H4 (cell line): ENCODE measurements at places on chromosomes 16 and 17. TPM values are rescaled to one million over a fixed set of nuclear protein-coding genes. Genes with fewer than 3 reads are reported as not detected.

The VAT1L gene
- 6.1 and 6.4 TPM in 2 replicates for total RNA-seq

The RBFOX1 gene
- total RNA-seq, result 0.31 TPM in 1 of 2 replicates, not detected in the other

The BTBD17 gene
- total RNA-seq, result not detected in 2 replicates

The MYO15A gene
- under 0.01 TPM in 1 of 2 replicates, not detected in the other for total RNA-seq

The PMFBP1 gene
- total RNA-seq, result not detected in 2 replicates

The SECTM1 gene
- 30.1 and 30.7 TPM in 2 replicates for total RNA-seq

The EXOC7 gene
- total RNA-seq, result 51.4 and 51.5 TPM in 2 replicates

The CCL1 gene
- total RNA-seq, result not detected in 2 replicates

The C1QTNF1 gene
- total RNA-seq, result 0.56 and 2.6 TPM in 2 replicates

The NEUROD2 gene
- 0.02 TPM in 1 of 2 replicates, not detected in the other for total RNA-seq

The ARHGDIA gene
- total RNA-seq, result 78.2 and 78.9 TPM in 2 replicates

GRCh38 chr17:80352216-80352895 lies 62.6 kb upstream of the ENDOV start:
- DNase-seq, result no peak

- no peak for DNase-seq
Observed at GRCh38 chr16:49016461-49016860, 265.2 kb downstream of the CBLN1 start.

DNA sequence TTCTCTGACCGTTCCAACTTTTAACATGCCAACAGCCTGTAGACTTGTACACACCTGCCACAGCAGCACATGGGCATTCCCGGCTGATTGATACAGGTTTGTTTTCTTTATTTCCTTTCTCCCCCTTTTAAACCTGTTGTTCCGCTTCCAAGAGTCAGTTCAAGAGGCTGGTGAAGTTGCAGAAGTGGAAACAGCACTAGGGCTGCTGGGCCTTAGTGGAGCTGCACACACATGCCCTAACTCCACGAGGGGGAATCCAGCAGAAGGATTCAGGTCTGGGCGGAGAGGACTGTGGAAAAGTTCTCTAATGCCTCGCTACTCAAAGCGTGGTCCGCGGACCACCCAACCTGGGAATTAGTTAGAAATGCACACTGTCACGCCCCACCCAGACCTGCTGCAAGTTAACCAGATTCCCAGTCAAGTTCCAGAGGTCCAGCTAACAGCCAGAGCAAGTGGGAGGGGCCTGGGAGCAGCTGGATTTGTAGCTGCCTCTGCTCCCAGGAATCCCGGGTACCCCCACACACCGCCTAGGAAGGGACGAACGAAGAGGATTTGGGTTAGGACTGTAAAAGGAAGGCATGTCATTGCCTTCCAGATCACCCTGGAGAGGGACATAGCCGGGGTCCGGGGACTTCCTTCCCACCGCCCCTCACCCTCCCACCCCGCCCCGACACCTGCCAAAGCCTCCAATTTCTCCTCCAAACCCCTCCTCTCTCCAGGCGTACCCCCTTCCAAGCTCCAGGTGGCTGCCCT lies 542 bp downstream of the SLC39A11 start:
- no peak for DNase-seq

DNA sequence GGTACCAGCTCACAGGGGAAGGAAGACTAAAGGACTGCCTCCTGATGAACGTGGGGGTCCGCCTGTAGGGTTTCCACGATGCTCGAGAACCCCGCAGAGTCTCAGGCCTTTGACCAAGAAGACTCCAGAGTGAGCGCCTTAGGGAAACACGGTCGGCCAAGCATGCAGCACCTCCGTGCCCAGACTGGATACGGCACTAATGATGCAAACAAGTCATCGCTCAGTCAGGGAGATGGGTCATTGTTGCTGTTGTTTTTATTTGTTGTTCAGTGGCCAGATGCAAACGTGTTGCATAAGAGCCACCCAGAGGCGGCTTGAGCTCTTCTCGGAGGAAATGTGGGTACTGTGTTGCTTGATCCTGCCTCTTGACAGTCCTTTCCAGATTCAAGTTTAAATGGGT lies 19.3 kb upstream of the RBFOX3 start:
- no peak for DNase-seq

- no peak for DNase-seq
Observed at GRCh38 chr16:51116353-51116752, 34.7 kb downstream of the SALL1 start.

- no peak for DNase-seq
Observed at GRCh38 chr17:17252149-17252661, 15.2 kb upstream of the FLCN start.

GRCh38 chr17:12352127-12352526 lies 313.6 kb upstream of the MYOCD start:
- DNase-seq, result no peak

GRCh38 chr16:31487720-31488467 lies 5.0 kb downstream of the SLC5A2 start:
- DNase-seq, result no peak

- no peak for DNase-seq
Observed at GRCh38 chr17:44859701-44860100, 12.0 kb downstream of the HIGD1B start.

DNA sequence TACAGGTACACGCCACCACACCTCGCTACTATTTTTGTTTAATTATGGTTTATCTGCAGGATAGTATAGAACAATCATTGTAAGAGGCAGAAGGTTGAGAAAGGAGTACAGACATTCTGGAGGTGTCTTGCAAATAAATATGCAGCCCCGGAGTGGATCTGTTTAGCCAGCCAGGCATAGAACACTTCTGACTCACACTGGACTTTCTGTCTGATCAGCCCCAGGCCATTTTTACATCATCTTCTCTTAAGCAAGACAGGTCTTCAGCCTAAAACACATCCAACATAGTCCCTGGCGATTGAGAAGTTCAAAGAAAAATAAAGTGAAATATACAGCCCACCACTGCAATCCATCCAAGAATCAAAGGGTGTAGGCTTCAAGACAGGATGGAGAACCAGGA lies 81.4 kb downstream of the XYLT1 start:
- DNase-seq, result no peak

DNA sequence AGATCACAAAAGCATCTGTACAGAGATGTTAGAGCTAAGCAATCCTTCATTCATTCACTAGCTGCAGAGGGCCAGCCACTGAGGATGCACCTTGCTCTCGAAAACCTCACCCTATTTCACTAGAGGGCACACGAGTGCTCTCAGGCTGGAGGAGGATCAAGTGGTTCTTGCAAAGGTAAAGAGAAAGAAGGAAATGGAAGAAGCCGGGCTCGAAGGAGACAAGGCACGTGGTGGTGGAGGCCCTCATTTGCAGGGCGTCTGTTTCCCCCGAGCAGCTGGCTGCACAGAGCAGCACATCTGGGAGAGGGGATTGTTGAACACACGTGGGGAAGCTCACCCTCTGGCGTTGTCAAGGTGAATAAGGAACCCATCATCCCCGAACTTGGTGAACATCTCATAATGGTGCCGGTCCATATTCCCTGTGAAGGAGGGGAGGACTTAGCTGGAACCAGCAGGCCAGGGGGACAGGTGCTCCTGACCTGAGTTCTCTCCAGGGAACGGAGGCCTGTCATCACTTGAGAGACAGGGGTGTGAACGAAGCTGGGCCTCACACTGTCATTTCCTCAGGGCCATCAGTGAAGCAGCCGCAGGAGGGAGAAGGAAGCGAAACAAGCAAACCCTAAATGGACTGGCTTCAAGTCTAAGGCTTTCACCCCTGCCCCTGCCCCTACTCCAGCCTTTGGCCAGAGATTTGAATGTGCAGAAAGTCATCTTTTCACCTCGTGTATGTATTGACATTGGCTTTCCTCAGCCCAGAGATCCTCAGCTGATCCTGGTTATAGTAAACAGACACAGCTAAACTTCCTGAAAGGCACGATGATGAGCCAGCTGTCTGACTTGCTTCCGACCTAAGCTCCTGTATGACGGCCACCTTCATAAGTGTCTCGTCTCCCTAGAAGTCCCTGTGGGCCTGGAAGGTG lies 27.6 kb downstream of the PRKAR1A start:
- DNase-seq, result no peak

- no peak for DNase-seq
Observed at GRCh38 chr17:2086306-2086705, 31.4 kb downstream of the HIC1 start.

- DNase-seq, result no peak
Observed at GRCh38 chr16:10561001-10561400, 19.4 kb downstream of the EMP2 start.

- DNase-seq, result no peak
Observed at GRCh38 chr17:76753061-76753961, 15.4 kb downstream of the MFSD11 start.

GRCh38 chr17:65495122-65496055 lies 66.1 kb downstream of the AXIN2 start:
- no peak for DNase-seq

DNA sequence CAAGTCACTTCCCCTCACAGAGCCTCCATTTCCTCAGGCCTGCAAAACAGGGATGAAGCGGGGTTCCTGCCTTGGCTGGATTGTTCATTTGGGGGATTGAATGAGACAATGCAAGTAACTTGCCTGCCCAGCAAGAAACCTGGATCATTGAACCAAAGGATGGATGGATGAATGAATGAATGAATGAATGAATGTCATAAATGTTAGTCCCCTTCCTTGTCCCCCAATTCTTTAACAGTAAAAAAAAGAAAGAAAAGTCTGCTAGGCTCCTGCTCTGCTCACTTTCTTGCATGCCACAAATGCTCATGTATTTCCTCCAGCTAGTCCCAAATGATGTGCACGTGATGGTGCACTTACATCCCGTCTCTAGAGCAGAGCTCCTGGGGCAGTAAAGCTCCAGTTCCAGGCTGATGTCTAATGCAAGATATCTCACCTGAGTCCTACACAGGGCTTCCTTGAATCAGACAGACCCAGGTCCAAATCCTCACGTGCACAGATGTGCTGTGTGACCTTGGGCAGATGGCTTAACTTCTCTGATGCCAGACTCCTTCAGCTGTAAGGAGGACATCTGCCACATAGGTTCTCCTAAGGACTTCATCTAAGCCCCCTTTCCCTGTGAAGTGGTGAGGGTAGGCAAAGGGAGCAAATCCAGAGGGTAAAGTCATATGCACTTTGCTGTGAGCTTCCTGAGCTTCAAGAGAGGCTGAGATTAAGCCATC lies 45.5 kb downstream of the C16orf82 start:
- DNase-seq, result no peak

GRCh38 chr17:82633343-82633742 lies 14.9 kb downstream of the WDR45B start:
- DNase-seq, result no peak

DNA sequence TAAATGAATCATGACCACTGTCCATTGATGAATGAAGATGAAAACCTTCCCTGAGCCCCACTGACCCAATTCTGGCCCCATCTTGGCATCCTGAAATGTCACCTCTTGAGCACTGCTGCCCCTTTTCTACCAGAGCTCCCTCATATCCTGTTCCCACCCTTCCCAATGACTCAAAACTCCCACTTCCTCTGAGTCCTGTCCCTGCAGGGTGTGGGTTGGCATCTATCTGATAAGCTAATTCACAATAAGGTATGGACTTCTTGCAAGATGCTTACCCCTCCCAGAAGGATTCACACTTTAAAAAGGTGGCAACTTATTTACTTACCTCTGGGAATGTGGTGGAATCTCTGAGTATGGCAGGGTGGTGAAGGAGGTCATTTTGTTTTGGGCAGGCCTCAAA lies 13.3 kb upstream of the CSNK2A2 start:
- no peak for DNase-seq

GRCh38 chr16:27768651-27769272 lies 218.8 kb downstream of the KATNIP start:
- no peak for DNase-seq

DNA sequence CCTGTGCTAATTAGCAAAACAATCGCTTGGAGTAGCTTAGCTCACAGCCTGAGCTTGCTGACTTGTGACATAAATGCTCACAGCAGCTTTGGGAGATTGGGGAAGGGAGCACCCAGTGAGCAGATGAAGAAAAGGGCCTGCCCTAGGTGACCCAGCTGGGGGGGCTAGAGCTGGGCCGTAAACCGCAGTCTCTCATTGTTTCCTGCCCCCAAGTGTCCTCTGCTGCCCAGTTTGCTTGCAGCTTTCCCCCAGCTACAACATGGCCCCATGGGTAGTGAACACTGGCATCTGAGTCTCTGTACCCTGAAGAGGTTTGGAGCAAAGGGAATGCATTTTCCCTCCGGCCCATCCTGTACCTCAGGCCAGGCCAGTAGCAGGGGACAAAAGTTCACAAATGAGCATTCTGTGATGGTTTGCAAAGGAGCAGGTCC lies 349.4 kb downstream of the SLC39A11 start:
- no peak for DNase-seq

DNA sequence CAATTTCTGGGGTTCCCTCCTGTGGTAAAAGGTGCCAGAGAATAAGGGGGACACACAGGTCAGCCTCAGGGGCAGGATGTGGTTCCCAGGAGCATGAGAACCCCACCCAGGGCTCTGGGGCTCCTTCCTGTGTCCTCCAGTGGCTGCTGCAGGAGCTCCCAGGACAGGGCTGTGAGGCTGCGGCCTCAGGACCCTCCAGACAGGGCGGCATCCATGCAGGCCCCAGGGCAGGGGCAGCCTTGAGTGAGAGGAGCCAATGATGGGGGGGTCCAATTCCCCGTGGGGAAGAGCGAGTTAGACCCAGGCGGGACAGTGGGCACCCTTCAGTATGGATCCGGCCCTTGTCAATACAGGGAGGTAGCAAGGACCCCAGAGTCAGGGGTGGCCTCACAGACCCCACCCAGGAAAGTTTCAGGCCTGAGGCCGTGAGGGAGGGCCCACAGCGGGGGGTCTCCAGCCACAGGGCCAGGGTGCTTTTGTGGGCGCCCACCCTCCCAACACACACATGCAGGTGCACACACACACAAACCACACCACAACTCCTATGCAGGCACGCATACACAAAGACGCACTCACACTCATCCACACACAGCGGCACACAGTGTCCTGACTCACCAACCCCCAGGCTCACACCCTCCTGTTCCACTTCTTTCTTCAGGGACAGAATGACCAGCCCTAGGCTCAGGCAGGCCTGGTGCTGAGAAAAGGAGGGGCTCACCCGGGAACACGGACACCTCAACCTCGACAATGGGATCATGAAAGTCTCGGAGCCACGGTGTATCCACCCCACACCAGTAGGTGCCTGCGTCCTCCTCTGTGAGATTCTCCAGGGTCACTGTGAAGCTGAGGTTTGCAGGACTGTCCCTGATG lies 1.8 kb downstream of the CD300C start:
- no peak for DNase-seq

GRCh38 chr17:79843816-79844800 lies 4.9 kb upstream of the CBX4 start:
- DNase-seq, result no peak

DNA sequence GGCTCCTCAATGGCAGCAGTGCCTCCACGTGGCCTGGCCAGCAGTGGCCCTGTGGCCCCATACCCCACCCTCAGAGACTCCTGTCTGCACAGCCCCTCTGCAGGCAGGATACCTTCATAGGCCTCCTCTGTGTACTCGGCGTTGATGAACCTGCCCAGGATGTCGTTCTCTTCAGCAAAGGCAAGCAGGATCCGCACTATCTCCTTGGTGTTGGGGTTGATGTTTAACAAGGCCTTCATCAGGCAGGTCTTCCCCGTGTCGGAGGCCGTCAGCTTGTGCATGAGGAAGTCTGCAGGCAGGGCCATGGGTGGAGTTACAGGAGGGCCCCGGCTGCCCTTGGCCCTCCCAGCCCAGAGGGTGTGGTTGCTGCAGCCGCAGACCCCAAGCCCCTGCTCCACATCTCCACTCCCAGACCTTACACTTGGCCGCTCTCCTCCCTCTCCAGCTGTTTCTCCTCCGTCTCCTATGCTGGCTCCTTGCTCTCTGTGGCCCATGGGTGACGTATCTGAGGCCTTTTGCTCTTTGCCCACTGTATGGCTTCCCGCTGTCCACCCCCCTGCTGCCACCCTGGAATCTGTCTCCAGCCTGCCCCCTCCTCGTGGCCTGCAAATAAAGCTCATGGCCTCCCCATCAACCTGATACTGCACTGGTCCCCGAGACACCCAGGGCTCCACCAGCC lies 15.1 kb downstream of the TRPV3 start:
- no peak for DNase-seq
